NCI-H2107 (cell line): ENCODE measurements at places on chromosomes 12 and 14.

DNA sequence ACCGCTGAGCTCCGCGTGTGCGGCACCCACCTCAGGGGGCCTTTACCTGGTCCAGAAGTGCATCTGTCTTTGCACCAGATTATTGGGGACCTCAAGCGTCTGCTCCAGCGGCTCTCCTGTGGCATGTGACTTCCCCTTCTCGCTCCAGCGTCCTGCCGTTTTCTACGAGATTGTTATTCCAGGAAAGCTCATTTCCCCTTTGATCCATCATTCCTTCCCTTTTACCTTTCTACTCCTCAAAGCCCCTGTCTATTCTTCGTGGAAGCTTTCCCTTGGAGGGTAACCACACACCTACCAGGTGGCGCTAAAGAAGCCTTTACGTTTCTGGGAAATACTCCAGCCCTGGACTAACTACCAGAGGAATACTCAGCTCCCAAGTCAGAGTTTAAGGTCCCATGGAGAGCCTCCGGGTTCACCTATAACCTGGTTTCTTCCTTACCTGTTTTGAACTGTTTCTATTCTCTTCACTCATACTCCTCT lies 1.5 kb downstream of the FKBP4 start:
- no peak for DNase-seq

DNA sequence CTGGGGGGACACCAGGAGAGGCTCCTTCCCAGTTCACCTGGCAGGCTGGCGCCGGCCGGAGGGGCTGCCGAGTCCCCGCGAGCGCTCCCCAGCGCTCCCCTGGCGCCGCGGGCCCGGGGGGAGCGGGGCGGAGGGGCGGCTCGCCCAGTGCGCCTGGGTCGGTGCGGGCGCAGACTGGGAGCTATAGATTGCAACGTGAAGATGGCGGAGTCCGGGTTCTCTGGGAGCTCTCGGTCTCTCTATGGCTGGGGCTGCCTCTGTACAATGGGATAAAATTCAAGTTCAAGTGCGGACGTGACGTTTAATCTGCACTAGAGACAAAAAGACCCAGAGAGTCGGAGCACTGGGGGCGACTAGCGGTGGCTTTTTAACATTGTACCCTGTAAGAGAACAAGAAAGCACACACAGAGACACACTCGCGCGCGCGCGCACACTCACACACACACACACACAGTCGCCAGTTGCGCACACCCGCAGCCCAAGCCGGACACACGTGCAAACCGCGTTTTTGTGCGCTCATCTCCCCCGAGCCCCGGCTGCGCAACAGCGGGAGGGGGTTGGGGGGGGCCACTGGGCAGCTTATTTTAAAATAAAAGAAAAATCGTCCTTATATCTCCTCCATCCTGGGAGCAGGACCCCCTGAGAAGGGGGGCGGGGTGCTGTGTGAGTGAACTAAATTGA lies at the start of gene BCL11B:
Gene BCL11B (minus strand): TSS at position 247 of the 681 bp plus-strand sequence. CDS start 979 bp downstream, outside the sequence.
- peak; percentile 97 for DNase-seq

- DNase-seq: no peak
These were observed 66.6 kb downstream of the ERGIC2 start for GRCh38 chr12:29314416-29314815.

- DNase-seq: no peak
These were observed 352.7 kb downstream of the AEBP2 start for GRCh38 chr12:19792028-19792427.

- DNase-seq: no peak
These were observed 120.9 kb upstream of the GSC start for GRCh38 chr14:94890785-94891184.

GRCh38 chr14:84929834-84930233 lies 600.1 kb upstream of the FLRT2 start:
- no peak for DNase-seq

DNA sequence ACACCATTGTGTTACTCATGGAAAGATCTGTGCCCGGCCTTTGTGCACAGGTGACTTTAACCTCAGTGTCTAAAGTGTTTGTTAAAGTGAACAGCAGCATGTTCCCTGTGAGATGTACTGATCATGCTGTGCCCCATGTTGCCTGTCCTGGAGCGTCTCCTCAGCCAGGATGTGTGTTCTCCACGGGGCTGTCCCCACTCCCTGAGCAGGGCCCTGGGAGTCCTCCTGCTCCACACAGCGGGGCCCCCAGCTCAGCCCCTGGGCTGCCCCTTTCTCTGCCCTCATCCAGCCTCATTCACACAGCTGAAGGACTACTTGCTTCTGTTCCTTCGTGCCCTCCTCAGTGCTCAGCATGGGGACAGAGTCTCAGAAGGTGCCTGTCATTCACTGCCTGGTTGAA lies 131.5 kb downstream of the SLC38A6 start:
- no peak for DNase-seq

DNA sequence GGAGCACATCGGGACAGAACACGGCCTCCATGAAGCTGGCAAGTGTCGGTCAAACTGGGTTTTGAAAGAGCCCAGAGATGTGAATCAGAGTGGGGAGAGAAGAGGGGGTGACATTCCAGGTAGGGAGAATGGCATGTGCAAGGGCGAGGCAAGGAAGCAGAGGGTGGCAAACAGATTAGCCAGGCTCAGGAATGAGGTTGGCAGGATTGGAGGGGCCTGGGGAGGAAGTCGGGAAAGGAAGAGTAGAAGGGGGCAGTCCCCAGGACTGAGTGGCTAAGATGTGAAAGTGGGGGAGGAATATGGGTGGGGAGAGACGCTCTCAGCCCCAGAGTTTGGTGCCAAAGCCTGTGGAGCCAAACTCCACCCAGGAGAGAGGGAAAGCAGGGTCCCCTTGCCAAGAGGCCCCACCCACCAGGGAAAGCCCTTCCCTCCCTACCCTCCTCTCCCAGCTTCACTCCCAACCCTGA lies 5.5 kb upstream of the HDAC7 start:
- DNase-seq: no peak

DNA sequence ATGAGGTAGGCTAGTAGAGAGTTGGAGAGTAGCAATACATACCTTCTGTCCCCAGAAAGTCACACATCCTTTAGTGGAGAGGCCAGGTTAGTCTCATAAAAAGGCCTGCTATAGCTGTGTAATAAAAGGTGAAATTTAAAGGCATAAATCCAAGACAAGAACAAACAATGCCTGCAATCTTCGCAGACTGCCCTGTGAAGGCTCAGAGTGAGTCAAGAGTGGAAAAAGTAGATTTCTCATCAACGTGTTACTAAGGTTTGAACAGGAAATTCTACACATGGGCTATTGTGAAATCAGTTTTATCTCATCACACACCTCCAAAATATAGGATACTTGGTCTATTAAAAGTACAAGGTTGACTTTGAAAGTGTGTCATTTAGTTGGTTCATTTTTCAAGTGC lies at the start of gene KLRC1:
Gene KLRC1 (minus strand): TSS at position 222 of the 400 bp plus-strand sequence. CDS start 2,221 bp downstream, outside the sequence.
- no peak for DNase-seq

DNA sequence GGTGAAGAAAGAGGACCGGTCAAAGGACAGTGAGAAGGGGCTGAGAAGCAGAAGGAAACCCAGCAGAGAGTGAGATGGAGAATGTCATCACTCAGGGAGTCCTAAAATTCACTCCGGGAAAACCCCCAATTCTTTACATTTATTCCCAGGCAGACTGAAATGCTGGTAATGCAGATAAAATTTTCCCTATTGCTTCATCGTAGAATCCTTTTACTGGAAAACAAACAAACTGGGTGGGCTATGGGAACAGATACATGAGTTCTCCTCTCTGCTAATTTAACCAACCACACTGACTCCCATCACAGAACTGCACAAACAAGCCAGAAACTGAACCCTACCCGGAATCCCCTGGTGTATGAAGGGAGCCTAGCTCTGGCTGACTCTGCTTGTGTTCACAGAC lies 20.9 kb downstream of the HEBP1 start:
- no peak for DNase-seq

GRCh38 chr14:98766818-98767217 lies 505.2 kb downstream of the BCL11B start:
- no peak for DNase-seq

DNA sequence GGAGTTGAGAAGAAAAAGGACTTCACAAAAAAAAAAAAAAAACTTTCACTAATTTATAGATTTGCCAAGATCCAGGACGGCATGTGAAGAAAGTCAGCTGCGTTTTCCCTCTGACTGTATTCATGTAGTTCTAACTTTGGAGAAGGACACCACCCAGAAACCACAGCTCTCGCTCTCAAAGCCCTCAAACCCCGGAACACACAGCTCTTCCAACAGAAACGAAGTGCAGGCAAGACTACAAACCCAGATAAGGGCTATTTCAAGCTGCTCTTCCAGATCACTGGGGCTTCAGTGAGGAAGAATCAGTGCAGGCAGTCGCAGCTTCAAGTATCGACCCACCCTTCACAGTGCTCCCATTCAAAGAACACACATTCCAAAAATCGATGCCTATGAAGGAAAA lies 13.2 kb downstream of the KCNH5 start:
- DNase-seq: no peak

GRCh38 chr14:66043921-66044320 lies 442.2 kb upstream of the CCDC196 start:
- DNase-seq: no peak

- no peak for DNase-seq
These were observed 7.6 kb downstream of the EVL start for GRCh38 chr14:100072783-100073346.

GRCh38 chr12:93008044-93008778 lies 79.1 kb upstream of the EEA1 start:
- no peak for DNase-seq

DNA sequence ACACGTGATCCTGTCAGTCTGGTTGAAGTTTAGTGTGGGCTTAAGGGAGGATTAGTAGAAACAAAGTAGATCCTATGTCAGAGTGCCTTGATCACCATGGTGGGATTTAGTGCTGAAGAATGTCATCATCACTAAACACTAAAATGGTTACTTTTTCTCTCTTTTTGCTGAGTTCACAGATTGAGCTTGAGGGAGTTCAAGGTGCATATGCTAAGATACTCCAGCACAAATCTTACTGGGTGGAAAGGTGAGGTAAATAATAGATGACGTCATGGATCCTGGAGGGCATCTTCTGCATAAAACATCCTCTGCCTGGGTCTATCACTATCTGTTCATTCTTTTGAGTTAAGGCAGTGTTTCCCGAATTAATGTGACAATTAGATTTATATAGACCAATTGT lies 4.9 kb downstream of the GALNT8 start:
- no peak for DNase-seq
